ENCODE measurements at places on chromosomes 5 and 9. TPM values are rescaled to one million over a fixed set of nuclear protein-coding genes. Genes with fewer than 3 reads are reported as not detected.

Gene PCYOX1L
- 18.3 TPM for polyA plus RNA-seq

Gene CCNJL
- polyA plus RNA-seq: 0.36 TPM

Gene CBY3
- not detected for polyA plus RNA-seq

Gene FRMD3
- 5.1 TPM for polyA plus RNA-seq

Gene NKD2
- 0.48 TPM for polyA plus RNA-seq

All from Purkinje cell (primary cell).